ENCODE measurements at places on chromosomes 2 and 18.

DNA sequence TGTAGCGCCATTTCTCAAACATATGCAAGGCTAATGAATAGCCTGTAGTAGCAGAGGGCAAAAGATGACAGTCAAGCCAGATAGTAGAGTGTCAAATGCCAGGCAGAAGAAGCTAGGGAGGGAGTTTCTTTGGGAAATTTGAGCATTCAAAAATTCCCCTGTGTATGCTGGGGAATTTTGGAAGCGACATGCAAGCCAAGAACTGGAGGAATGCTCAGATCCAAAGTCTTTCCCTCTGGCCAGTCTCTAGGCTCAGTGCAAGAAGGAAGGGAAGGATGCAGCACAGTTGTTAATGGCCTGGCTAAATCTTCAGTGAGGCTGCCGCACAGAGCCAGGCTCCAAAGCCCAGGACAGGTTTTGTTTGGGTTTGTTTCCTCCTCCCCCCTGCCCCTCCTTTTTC is 59.9 kb downstream of the ATP9B start:
- DNase-seq: no peak

- DNase-seq: no peak
Observed at GRCh38 chr18:48740068-48740440, 201.2 kb downstream of the CTIF start.

GRCh38 chr2:238745997-238746396 is 101.9 kb upstream of the TWIST2 start:
- DNase-seq: no peak

GRCh38 chr2:109655287-109655686 is 41.1 kb downstream of the SOWAHC start:
- no peak for DNase-seq

DNA sequence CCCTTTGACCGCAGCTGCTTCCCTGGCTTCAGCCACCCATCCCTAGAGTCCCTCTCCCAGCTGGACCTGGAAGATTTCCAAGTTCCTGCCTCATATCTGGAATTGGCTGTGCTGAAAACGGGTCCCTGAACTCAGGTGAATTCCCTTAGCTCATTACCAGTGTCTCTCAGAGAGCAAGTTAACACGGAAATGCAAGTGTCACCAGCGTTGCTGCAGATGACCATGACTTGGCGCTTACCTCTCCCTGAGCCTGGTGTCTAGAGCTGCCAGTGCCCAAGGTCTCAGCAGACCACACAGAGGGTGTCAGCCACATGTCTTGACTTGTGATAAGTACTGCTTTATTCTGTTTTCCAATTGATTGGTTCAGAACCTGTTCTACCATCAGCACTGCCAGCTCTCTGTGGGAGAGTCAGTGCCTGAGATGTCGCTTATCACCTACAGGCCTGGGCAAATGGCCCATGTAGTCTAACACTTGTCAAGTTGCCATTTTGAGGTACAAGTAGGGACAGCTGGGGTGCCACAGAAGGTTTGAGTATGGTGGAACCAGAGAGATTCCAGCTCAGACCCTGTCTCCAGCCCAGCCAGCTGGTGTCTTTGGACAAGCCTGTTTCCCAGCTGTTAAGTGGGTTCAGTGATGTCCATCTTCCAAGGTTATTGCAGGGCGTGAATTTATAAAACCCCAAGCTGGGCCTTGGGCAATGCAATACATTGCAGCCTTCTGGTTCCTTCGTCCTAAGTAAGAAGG is 48.7 kb downstream of the LYPD1 start:
- DNase-seq: no peak

DNA sequence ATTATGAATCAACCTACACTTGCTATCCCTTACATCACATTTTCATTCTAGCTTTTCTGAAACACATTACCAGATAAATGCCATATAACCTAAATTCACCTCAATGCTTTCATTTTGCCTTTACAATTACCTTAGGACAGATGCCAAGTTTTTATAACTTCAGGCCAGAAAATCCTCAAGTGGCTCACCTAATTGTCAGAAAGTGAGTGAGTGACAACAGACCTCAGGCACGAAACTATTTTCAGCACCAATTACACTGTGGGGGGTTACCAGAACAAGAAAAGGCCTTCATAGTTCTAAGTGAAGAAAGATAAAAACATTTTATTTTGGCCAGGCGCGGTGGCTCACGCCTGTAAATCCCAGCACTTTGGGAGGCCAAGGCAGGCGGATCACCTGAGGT is 52.3 kb upstream of the ST8SIA5 start:
- no peak for DNase-seq

DNA sequence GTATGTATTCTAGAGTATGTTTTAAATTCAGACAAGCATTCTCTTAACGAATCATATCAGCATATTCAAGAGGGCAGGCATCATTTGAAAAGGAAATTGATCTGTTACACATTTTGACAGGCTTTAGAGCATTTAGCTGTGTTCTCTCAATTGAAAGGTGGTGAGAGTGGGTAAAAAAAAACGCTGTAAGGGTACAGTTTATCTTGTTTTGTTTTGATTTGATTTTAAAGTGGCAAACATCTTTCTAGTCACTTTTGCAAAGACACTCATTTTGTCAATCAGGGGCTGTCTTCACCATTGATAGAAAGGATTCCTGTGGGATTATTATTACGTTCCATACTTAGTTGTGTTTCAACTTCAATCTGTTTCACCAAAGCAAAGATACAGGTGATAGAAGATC is 2.2 kb downstream of the CDH19 start:
- no peak for DNase-seq

DNA sequence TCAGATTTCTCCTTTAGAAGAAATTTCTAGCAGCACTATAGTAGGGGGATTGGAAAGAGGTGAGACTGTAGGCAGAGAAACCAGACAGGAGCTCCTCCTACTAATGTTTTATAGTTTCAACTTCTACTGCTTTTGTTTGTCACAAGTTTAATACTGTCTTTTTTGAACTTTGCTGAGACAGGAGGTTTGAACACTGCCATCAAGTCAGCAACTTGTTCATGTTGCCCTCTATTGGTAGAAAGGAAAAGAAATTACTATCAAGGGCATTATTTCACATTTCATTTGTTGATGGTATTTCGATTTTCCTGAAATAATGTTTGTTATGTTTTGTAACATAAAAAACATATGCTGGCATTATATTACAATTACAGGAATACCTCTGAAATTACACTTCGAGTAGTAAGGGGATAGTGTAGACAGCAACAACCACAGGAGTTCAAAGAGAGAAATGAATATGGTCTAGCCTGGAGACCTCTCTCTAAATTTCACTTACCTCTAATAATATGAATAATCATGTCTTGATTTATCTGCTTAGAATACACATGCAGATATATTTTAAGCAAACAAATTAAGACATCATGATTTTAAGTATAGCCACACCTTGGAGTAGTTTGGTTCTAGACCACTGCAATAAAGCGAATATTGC is 12.4 kb upstream of the CCDC88A start:
- DNase-seq: no peak

DNA sequence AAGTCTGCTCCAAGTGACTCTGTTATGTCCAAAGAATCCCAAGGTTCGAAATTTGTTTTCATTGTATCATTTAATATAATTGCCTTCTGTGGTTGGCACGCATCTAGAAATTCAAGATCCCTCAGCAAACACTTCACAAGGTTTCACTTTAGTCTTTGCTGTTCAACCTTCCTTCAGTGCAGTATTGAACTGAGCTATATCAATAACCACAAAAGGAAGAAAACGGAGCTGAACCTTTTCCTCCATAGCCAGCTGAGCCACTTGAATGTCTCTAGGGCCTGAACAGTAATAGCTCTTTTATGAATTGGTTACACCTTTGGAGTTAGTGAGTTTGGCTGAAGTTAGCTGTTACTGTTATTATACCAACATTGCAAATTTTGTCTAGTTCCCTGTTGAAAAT is 357.7 kb upstream of the HNRNPA3 start:
- DNase-seq: no peak

DNA sequence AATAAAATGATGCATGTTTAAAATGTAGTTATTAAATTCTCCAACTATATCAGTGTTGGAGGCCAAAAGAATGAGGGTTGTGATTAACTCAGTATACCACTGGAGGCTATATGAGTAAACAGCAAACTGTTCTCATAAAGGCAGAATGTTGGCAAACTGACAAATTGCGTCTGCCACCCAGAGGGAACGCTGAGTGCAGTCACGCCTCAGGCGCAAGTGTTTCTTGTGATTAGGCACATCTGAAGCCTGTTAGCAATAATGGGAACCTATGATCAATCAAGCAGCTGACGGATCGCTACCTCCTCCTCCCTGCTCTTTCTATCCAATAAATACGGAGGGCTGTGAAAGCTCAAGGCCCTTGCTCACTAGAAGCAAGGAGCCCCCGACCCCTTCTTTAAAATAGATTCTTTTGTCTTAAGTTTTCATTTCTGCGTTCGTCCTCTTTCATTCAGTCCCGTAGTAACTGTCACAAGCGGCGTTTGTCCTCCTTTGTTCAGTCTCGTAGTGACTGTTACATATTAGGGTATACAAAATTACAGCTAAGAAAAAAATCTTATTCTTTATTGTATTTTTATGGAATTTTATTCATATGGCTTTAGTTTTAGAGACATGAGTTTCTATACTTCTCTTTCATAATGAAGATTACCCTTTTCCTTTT is 16.3 kb upstream of the RMND5A start:
- no peak for DNase-seq

- DNase-seq: no peak
Observed at GRCh38 chr2:30074023-30074422, 72.8 kb upstream of the YPEL5 start.

GRCh38 chr2:190469771-190470170 is 61.6 kb downstream of the MFSD6 start:
- DNase-seq: no peak

DNA sequence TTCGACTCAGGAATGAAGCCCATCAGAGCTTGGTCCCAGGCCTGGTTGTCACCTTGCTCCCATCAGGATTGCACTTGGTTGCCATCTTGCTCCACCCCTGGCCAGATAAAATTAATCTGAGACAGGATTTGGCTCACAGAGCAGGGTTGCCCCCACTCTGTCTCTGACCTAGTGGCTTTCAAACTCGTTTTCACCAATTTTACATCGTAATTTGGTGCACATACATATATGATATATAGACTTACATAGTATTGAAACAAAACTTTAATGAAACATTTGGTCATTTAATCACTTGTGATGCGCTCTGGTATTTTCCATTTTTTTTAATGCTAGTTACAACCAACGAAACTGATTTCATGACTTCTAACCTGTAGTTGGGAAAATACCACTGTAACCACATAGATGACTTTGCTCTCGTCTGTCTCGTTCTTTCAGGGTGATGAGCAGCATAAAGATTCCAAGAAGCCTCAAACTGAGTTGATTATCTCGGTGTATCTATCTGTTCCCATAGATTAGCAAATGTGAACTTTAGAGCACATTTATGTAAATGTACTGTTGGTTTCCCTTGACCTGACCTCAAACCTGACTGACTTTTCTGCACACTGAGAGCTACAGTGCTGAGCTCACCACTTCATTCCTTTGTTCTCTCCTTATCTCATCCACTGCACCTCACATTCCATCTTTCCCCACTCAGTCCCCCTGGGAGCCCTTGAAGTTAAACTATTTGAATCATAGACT is 30.5 kb upstream of the PLB1 start:
- DNase-seq: no peak

- DNase-seq: no peak
Observed at GRCh38 chr2:54275541-54275940, 19.5 kb upstream of the TSPYL6 start.

DNA sequence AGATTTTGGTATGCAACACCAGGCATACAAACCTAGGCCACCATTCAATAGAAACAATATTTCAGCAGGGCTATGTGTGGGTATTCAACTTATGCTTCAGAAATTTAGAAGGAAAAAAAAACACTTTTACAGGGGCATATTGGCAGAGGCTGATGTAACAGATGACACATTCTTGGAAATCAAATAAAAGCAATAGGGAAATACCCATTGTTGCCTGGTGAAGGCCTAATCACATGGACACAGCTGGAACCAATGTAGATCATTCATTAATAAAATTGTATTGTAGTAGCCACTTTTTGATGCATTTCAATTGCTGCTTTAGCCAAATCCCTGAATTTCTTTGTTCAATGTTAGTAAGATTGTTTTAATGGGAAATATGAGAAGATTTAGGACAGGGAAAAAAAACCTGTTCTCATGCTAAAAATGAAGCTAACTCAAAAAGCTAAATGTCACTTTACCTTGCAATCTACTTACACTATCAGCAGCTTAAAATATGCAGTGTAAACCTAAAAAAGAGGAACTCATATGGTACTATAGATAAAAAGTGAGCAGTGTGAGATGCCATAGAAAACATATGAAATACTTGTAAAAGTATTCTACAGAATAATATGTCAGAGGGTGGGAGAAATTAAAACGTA is 289.4 kb downstream of the ZEB2 start:
- DNase-seq: no peak

GRCh38 chr18:12336887-12337286 is 28.8 kb downstream of the TUBB6 start:
- DNase-seq: no peak

GRCh38 chr2:168392024-168392423 is 64.0 kb upstream of the CERS6 start:
- DNase-seq: no peak

DNA sequence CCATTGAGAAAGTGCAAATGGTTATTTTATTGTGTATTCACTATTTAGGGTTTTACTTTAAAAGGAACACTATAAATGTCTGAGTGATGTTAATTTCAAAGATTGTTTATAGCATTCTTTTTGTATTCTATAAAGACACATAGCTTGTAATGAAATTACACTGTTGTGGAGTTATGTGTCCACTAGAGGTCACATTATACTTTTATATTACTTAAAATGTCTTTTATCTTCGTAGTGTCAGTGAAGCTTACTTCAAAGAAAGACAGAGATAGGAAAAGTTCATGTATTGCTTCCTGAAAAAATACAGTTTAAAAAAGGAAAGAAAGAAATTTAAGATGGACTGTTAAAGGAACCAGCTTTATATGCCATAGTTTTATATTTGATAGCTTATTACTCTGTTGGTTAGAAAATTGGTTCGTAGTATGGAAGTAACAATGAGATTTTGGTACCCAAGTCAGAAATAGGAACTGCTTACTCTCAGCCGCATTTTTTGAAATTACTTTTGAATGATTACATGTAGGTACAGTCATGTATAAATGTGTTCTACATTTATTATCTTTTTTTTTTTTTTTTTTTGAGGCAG is 20.5 kb downstream of the APLF start:
- DNase-seq: no peak

DNA sequence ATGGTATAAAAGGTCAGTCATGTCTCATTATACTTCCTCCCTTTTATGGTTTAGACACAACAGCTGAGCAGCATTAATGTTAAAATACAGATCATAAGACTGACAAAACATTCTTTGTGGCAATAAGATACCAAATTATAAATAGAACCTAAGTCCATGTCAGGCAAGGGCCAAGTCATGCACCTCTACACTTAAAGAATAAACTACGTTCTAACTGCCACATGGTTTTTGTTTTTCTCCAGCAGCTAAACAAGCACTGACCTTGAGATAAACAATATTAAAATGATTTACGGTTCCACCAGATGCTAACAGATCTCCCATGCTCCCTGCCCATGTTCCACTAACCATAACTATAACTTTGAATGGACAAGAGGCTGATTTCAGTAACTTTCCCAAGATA is 368.6 kb upstream of the TFPI start:
- DNase-seq: no peak

- no peak for DNase-seq
Observed at GRCh38 chr2:11177871-11178690, 22.8 kb downstream of the SLC66A3 start.

Data from stimulated activated CD8-positive, alpha-beta memory T cell treated with anti-CD3 and anti-CD28 coated beads, Interleukin-12 subunit alpha, Interleukin-12 subunit beta, amount 100 ng/mL, for 4 hours (primary cell).